ENCODE measurements at places on chromosomes 5 and 9.
A peak's percentile ranks its signal among the peaks of the same experiment; 100 is the strongest.

DNA sequence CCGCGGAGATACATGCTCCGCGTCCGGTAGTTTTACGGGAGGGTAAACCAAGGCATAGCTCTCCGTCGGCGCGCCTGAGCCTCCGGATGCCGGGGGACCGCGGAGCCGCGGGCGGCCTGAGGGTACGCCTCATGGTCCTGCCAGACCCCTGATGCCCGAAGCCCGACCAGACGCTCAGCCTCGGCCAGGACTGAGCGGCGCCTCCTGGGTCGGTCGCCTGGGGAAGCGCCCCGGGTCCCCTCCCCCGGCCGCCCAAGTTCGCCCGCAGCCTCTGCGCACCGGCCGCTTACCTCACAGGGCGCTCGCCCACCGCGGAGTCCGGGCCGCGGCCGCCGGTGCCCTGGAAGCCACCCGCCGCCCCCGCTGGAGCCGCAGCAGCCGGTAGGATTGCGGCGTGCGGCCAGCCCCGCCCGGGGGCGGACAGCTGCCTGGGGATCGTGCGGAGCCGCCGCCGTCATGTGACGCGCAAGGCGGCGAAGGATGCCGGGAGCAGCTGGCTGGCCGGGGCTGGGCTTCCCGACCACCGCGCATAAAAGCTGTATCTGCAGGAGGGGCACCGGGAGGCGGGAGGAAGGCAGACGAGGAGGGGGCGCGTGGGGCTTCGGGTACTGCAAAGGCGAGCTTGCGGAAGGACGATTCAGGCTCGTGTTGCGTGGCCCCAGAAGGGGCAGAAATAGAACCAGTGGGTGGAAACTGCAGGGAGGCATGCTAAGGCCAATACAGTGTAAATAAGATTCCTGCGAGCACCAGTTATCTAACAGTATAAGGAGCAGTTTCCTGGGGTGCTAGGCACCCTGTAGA is at the start of gene FBXO10:
Gene FBXO10, minus strand, starts transcription at position 460 of the 801 bp plus-strand sequence. CDS start 34,612 bp downstream, outside the sequence.
- DNase-seq = peak; percentile 74

- DNase-seq = no peak
These were observed 110.1 kb downstream of the SPOCK1 start for GRCh38 chr5:137389042-137389441.

DNA sequence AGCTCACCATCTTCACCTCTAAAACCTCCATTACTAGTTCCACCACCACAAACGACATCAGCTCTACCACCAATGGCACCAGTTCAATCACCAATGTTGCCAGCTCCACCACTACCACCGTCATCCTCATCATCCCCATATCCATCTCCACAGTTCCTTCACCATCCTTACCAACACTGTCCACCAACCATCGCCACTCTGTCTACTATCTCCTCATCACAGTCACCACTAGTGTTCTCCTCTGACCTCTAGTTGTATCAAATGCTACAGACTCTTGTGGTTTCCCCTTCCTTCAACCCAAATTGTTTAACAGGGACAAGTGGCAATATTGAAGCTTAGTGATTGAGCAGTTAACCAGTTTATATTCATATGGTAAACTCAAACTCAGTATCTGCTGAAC is 182.6 kb downstream of the CAAP1 start:
- DNase-seq = no peak

DNA sequence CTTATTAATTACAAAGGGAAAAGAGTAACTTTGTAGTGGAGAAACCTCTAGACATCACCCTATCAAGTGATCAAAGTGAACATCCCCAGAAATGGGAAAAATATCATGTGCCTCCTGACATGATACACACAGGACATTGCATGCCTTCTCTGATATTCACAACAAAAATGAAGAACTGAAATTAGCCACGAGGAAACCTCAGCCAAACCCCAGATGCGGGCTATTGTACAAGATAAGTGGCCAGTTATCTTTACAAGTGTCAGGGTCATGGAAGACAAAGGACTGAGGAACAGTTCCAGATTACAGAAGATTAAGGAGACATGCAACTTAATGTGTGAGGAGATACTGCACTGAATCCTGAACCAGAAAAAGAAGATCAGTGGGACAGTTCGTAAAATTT is 23.8 kb upstream of the NPM1 start:
- no peak for DNase-seq

DNA sequence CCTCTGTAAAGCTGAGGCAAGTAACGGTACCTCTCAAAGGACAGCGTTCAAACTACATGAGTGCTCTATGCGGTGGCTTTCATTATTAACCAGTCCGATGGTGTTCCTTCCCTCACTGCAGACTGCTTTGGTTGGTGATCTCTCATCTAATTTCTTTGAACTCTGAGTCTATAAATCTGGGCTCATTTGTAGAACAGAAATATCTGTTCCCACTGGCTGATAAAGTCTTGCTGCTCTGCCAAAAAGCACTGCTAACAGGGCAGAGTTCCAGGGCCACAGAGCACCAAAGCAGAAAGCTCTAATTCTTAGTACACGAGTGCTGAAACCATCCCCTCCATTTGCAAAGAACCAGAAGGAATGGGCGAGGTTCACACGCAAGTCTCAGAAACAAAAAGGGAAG is 81.9 kb downstream of the MED27 start:
- DNase-seq = no peak

- no peak for DNase-seq
These were observed 55.3 kb downstream of the SPEF2 start for GRCh38 chr5:35672995-35673394.

DNA sequence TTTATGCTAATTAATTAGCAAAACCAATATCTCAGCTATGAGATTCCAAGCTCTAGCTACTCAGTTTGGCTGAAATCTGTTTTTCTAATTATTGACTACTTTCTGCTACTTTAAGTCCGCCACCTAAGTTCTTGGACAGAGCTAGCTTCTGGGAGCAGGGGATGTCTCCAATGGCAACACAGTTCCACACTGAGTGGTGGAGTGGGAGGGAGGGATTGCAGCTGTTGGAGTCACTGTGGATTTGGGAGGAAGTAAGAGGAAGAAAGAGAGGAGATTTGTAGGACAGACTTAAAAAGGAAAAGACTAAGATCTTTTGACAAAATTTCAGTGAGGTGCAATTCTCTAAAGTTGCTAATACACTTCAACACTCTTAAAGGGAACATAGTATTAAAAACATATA is 450.8 kb downstream of the NFIB start:
- DNase-seq = no peak

DNA sequence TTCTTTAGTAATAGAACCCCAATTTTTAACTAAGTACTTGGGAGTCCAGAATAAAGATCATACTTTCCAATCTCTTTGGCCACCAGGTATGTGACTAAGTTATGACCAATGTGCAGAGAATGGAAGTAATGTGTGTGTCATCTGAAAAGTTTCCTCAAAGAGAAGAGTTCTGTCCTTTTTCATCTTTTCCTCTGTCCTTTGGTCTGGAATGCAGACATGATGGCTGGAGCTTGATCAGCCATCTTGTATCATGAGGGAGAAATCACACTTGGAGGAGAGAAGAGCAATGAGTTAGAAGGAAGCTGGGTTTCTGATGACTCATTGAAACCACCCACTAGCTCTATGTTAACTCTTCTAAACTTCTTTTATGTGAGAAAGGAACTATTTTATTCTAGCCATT is 5.5 kb upstream of the CPEB4 start:
- no peak for DNase-seq

- peak; percentile 28 for DNase-seq
These were observed 93.6 kb upstream of the TLE4 start for GRCh38 chr9:79477955-79478771.

DNA sequence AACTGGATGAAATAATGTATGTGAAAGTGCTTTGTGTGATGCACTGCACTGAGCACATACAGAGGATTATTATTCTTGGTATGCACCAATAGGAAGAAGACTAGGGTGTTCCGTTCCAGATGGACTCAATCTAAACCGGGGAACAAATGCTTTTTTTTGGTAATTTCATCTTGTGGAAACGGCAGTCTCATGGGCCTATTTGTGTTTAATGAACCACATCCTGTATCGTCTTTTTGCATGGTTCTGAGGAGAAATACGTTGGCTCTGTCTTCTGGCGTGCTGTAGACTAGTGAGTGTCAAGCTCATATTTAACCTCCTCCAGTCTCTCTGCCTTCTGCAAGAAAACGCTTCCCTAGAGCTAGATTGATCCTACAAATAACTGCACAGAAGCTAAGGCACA is 30.0 kb downstream of the TRIM32 start:
- no peak for DNase-seq

DNA sequence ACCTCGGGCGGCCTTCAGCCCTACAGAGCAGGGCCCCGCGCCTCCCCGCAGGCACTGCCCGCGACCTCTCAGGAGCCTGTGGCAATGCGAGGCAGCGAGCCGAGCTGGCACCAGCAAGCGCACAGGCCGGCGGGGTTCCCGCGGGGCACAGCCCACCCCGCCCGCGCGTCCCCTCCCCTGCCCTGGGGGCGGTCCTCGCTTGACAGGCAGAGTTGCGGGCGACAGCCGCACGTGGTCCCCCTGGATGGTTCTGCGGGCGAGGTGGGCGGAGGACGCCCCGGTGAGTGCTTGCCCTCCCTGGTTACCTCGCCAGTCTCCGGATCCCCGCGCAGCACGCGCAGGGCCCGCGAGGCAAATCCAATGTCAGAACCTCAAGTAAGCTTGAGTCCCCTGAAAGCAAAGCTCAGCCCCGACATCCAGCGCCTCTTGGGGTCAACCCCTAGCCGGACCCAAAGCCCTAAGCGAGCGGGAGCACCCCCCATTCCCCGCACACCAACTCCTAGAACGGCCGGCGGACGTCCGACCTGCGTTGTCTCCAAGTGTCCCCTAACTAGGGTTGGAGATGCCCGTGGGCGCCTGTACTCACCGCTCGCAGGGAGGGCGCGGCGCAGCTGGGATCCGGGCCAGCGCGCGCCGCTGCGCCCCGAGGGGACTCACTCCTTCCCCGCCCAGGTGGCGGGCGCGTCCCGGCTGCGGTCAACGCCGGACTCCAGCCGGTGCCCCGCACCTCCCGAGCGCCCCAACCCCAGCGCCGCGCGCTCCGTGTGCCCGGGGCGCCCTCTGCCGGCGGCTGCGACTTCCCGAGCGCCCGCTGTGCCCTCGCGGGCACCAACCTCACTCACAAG is at the start of gene DRD1:
Gene DRD1, minus strand, starts transcription at position 123 of the 845 bp plus-strand sequence. CDS start 1,083 bp downstream, outside the sequence.
- DNase-seq = peak; percentile 66

GRCh38 chr9:76521906-76522305 is 62.9 kb downstream of the GCNT1 start:
- no peak for DNase-seq

DNA sequence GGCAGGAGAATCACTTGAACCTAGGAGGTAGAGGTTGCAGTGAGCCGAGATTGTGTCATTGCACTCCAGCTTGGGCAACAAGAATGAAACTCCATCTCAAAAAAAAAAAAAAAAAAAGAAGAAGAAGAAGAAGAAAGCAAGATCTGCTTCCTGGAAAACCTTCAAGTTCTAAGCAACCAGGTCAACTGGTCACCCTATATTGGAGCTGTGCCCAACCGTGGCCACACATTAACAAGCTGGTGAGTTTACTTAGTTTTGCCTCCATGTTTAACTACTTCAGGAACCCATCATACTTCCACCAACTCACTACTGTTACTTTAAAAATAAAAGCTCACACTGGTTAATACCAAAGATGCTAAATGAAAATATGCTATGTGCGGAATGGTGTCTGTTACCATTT is 12.3 kb upstream of the SKP1 start:
- DNase-seq = no peak

DNA sequence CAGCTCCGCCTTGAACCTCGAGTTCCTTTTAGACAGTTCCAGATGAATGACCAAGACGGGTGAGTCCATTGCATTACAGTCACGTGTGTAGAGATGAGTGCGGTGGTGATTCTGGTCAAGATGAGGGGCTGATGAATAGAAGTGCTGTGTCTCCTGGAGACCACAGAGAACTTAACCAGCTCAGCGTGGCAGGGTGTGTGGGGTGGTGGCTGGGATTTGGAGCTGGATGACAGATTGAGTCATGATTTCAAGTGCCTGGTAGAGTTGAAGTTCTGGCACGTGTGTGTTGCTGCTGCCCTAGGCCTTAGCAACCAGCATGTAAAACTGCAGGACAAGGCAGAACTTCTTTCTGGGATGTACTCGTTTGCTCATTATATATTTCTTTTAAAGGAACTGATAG is 53.3 kb downstream of the PRRC2B start:
- DNase-seq = no peak

DNA sequence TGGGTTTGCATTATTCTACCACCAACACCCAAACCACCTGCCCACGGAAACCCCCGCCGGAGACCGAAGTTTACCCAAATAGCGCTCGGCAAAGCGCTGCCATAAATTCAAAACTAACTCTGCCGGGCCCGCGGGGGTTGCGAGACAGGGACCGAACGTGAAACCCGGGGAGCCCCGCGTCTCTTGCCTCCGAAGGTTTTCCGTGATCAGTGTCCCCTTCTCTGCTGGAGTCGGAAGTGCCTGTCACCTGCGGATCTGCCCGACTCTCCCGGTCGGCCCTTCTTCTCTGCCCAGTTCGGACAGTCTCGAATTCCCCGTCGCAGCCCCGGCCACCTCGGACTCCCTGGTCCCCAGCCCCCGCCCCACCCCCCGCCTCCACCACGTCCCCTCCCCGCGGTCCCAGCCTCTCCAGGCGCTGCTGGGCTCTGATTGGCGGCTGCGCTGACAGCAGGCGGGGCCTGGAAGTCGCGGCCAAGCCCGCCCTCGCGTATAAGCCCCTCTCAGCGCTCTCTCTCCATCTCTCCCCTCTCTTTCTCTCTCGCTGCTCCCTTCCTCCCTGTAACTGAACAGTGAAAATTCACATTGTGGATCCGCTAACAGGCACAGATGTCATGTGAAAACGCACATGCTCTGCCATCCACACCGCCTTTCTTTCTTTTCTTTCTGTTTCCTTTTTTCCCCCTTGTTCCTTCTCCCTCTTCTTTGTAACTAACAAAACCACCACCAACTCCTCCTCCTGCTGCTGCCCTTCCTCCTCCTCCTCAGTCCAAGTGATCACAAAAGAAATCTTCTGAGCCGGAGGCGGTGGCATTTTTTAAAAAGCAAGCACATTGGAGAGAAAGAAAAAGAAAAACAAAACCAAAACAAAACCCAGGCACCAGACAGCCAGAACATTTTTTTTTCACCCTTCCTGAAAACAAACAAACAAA is at the start of gene RORB:
Gene RORB, plus strand, starts transcription at position 517 of the 929 bp plus-strand sequence. CDS start 642 bp downstream, outside the sequence.
- DNase-seq = peak; percentile 49

DNA sequence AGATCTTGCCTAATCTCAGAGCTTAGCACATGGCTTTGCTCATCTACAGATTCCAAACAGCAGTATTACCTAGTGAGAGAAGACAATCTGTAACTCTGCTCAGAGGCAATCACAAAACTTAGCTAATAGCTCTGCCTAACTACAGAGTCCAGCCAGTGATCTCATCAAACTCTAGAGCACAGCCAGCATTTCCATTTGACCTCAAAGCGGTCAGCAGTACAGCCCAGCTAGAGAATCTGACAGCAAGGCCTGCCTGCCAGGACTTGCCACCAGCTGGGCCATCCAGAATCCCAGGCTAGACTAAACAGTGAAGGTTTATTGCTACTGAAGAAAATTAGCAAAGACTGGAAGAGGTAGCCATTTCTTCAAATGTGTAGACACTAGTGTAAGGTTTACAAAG is 217.9 kb upstream of the VLDLR start:
- no peak for DNase-seq

DNA sequence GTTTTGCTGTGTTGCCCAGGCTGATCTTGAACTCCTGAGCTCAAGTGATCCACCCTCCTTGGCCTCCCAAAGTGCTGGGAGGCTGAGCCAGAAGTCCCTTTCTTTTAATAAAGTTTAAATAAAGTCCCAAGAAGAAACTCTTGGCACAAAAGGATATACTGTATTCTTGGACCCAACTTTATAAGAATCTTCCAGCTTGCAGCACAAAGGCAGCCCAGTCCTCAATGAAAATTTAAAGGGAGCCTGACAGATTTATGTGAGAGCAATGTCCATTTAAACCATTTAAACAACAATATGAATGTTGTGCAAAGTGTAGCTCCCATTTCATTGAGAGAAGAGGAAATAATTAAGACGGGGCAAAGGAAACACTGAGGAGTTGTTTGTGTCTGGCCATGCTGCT is 217.0 kb downstream of the DOCK8 start:
- no peak for DNase-seq

Data from germinal center (tissue), 1 donor.